ENCODE measurements at places on chromosomes 12 and 14.

DNA sequence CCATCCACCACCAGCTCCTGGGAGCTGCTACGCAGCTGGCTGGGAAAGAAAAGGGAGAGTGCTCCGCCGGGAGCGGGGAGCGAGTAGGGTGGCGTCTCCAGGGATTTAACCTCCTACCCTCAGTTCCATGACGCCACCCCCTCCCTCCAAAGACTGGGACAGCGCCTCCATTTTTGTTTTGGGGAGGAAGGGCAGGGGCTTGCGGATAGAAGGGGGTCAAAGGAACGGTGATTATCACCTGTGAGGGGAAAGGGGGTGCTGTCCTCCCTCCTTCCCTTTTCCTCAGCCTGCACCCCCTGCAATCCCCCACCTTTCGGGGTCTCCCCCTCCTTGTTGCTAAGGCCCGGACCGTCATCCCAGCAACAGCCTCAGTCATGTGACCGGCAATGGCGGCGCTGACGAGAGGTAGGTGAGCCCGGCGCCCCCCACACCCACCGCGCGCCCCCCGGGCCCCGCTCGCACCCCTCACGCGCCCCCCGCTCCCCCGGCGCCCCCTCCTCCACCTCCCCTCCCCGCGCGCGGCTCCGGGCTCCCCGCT is at the start of gene DTX3:
DTX3 (plus strand) TSS at position 371 of the 538 bp plus-strand sequence. CDS start 1,694 bp downstream, outside the sequence.
- no peak for DNase-seq
- peaks cover 28% of the 10 kb centered on the region for H3K4me1 ChIP-seq
- peak within 1 kb of the TSS; percentile 85 for H3K4me3 ChIP-seq
- H3K27me3 ChIP-seq, result peaks cover 30% of the 10 kb centered on the region
- peak within 1 kb of the TSS; percentile 40 for H3K27ac ChIP-seq

- no peak overlapping the region for H3K4me3 ChIP-seq
- DNase-seq, result no peak
- no peaks in the 10 kb centered on the region for H3K36me3 ChIP-seq
- no peaks in the 10 kb centered on the region for H3K4me1 ChIP-seq
- no peaks in the 10 kb centered on the region for H3K27me3 ChIP-seq
Observed at GRCh38 chr14:29242755-29243754, 476.5 kb downstream of the FOXG1 start.

- peaks cover 38% of the 10 kb centered on the region for H3K4me1 ChIP-seq
- peaks cover 40% of the 10 kb centered on the region for H3K27me3 ChIP-seq
- H3K36me3 ChIP-seq, result no peaks in the 10 kb centered on the region
- H3K27ac ChIP-seq, result no peak overlapping the region
- H3K4me3 ChIP-seq, result no peak overlapping the region
- no peak for DNase-seq
Observed at GRCh38 chr14:104982548-104983230, 2.9 kb upstream of the CLBA1 start.

DNA sequence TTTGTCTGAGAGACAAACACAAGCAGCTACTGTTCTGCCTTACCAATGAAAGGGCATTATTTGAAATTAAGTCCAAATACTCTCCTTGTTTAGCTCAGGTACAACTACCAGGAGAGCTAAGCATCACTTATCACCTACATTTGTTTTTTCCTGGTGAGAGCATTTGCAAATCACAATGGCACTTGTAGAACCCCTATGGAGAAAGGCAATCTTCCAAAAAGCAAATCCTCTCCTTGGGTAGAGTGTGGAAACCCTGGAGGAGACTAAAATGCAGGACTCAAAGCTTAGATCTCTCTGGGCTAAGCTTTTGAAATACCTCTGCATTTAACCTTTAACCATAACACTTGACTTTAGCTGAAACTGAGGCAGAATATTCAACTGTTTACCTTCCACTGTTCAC is 20.8 kb downstream of the GTSF1 start:
- H3K36me3 ChIP-seq, result no peaks in the 10 kb centered on the region
- H3K4me1 ChIP-seq, result no peaks in the 10 kb centered on the region
- DNase-seq, result no peak
- H3K27me3 ChIP-seq, result peaks cover 24% of the 10 kb centered on the region

GRCh38 chr14:22476887-22477286 is 112.1 kb downstream of the DAD1 start:
- no peak overlapping the region for H3K4me3 ChIP-seq
- DNase-seq, result no peak
- peaks cover 72% of the 10 kb centered on the region for H3K4me1 ChIP-seq
- H3K36me3 ChIP-seq, result no peaks in the 10 kb centered on the region
- H3K27me3 ChIP-seq, result peaks cover 3% of the 10 kb centered on the region
- no peak overlapping the region for H3K27ac ChIP-seq

DNA sequence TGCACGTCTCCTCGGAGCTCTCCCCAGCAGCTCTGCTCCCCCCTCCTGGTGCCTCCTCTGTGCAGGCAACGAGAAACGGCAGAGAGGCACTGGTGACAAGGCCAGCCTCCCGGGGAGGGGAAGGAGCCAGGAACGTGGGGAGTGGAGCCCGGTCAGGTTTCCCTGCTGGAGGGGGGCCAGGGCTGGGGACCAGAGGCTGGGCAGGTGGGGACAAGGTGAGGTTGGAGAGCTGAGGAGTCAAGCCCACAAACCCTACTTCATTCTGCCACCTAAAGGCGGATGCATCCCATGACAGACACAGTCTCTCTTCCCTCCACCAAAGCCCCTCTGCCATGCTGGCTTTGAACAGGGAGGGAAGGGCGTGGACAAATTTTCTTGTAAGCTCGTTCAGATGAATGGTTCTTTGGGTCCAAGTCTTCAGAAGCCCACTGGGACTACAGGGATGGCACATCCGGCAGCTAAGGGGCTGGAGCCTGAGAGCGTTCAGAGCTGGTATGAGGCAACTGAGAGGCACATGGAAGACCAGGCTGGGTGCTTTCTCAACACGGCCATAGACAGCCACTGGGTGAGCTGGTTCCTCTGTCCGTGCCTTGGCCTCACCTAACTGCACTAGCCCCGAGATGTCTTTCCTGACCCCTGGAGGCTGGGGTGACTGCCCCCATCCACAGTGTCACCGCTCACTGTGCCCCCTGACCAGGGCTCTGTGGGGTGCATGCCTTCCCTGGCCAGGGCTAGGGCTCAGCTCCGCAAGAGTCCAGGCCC is 105.9 kb downstream of the RBM19 start:
- DNase-seq, result peak; percentile 33
- H3K4me3 ChIP-seq, result no peak overlapping the region
- H3K4me1 ChIP-seq, result peaks cover 72% of the 10 kb centered on the region

- DNase-seq, result peak; percentile 33
- H3K27ac ChIP-seq, result no peak overlapping the region
- peaks cover 5% of the 10 kb centered on the region for H3K36me3 ChIP-seq
- no peaks in the 10 kb centered on the region for H3K4me1 ChIP-seq
- H3K27me3 ChIP-seq, result no peaks in the 10 kb centered on the region
Observed at GRCh38 chr14:31286456-31287293, 79.1 kb upstream of the HECTD1 start.

- no peaks in the 10 kb centered on the region for H3K36me3 ChIP-seq
- no peak for DNase-seq
- no peak overlapping the region for H3K4me3 ChIP-seq
- H3K27me3 ChIP-seq, result no peaks in the 10 kb centered on the region
- no peaks in the 10 kb centered on the region for H3K4me1 ChIP-seq
Observed at GRCh38 chr14:38485026-38485425, 229.1 kb upstream of the CLEC14A start.

- H3K4me1 ChIP-seq, result peaks cover 92% of the 10 kb centered on the region
- H3K27me3 ChIP-seq, result no peaks in the 10 kb centered on the region
- peak overlapping the region; percentile 71 for H3K27ac ChIP-seq
- H3K36me3 ChIP-seq, result peaks cover under 1% of the 10 kb centered on the region
- H3K4me3 ChIP-seq, result peak overlapping the region; percentile 82
Observed at GRCh38 chr14:54221971-54222370, 174.8 kb upstream of the CDKN3 start.

DNA sequence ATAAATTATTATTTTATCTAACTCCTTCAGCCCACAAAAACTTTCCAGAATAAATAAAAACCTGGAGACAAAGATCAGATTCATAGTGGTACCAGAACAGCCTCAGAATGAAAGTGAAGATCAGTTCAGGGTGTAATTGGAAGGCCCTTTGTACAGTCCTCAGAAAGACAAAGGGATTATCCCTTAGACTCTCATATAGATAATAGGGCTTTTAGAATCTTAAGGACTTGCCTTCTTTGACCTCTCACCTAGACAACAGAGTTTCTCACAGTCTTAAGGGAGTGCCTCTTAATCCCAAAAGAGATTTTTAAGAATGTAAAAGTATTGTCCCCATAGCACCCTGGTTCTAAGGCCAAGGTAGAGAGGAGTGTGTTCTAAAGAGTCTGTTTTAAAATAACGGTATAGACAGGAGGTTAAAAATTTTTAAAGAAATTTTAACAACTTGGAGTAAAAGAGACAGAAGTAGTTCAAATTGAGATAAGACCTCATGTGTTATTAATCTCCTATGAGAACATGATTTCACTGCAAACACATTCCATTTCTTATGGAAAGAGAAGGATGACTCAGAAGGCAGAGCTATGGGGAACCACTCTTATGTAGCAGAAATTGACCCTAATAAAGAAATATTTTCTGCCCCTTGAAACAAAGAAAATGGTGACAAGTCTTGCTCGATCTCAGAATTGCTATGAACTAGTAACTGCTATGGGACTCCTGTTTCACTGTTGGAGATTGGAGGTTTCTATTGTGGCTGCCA is 24.2 kb upstream of the NOVA1 start:
- no peaks in the 10 kb centered on the region for H3K4me1 ChIP-seq
- DNase-seq, result no peak
- H3K36me3 ChIP-seq, result no peaks in the 10 kb centered on the region
- H3K4me3 ChIP-seq, result no peak overlapping the region
- H3K27ac ChIP-seq, result no peak overlapping the region

DNA sequence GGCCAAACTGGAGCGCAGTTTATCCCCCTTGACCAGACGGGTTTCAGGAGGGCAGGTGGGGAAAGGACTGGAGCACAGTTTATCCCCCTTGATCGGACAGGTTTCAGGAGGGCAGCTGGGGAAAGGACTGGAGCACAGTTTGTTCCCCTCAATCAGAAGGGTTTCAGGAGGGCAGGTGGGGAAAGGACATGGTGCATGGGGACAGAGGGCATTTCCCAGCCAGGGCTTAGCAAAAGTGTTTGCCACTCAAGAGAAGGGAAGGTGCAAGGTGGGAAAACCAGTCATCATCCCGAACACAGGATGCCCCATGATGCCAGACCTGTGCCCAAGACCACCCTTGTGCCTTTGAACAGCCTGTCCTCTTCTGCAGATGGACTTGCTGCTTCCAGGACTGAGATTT is 54.7 kb downstream of the SPTB start:
- H3K27me3 ChIP-seq, result peaks cover 20% of the 10 kb centered on the region
- H3K4me3 ChIP-seq, result no peak overlapping the region
- H3K36me3 ChIP-seq, result no peaks in the 10 kb centered on the region
- DNase-seq, result no peak
- peaks cover 70% of the 10 kb centered on the region for H3K4me1 ChIP-seq
- no peak overlapping the region for H3K27ac ChIP-seq

DNA sequence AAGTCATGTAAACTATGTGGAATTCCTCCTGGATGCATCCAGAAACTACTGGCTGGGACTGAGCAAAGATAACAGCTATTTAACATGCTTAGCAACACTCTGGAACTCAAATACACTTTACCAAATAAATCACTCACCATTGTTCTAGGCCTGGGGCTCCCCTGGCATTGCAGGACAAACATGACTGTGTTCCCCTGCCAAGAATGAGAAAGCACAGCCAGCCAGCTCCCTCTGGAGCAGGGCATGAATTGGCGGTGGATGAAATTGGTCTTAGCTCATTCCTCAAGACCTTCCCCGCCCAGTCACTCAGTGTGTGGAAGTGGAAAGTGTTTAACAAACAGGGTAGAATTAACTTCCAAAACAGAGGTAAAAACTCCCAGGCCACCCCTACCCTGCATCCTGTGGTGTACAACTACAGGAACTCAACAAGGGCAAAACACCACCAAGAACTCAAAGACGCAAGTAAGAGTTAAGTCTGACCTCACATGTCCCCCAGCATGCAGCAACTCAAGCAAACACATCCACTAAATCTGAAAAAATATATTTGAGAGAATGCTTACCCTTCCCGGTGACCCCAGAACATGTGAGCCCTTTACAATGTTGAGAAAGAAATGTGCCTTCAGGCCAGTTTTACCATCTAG is 58.4 kb upstream of the BDKRB2 start:
- DNase-seq, result no peak
- H3K27me3 ChIP-seq, result peaks cover 13% of the 10 kb centered on the region
- H3K4me3 ChIP-seq, result no peak overlapping the region
- H3K4me1 ChIP-seq, result no peaks in the 10 kb centered on the region

- DNase-seq, result no peak
- no peak overlapping the region for H3K4me3 ChIP-seq
- H3K27me3 ChIP-seq, result no peaks in the 10 kb centered on the region
- no peak overlapping the region for H3K27ac ChIP-seq
Observed at GRCh38 chr12:82620917-82621316, 65.8 kb upstream of the TMTC2 start.

GRCh38 chr14:74641601-74642391 is 29.8 kb upstream of the LTBP2 start:
- no peaks in the 10 kb centered on the region for H3K36me3 ChIP-seq
- H3K27me3 ChIP-seq, result peaks cover 12% of the 10 kb centered on the region
- DNase-seq, result no peak
- H3K4me3 ChIP-seq, result no peak overlapping the region
- H3K27ac ChIP-seq, result no peak overlapping the region
- H3K4me1 ChIP-seq, result peaks cover 20% of the 10 kb centered on the region

GRCh38 chr12:96822641-96823040 is 84.4 kb upstream of the NEDD1 start:
- H3K4me1 ChIP-seq, result no peaks in the 10 kb centered on the region
- H3K36me3 ChIP-seq, result no peaks in the 10 kb centered on the region
- DNase-seq, result no peak
- no peak overlapping the region for H3K4me3 ChIP-seq
- peaks cover 6% of the 10 kb centered on the region for H3K27me3 ChIP-seq

DNA sequence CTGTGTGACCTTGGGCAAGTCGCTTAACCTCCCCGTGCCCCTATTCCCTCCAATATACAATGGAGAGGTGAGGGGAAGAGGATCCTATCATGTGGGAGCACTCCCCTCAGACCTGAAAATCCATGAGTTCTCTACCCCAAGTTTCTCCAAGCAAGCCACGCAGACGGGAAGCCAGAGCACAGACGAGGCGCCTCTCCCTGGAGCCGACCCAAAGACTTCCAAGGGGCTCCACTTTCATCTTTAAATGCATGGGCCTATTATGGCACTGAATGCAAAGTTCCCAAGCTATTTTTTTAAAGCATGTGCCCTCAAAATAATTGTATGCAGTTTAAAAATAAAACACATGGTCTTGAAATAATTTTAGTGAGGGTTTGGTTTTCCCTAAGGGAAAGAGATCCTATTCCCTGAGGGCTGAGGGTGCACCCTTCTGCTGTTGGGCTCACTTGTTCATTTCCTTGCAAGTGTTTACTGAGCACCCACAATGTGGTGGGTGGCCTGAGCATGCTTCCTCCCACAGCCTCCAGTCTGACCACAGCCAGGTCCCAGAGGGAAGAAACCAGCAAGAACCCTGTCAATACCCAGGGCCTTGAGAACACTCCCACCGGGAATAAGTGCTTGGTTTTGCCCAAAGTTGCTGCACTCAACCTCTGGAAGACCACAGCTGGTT is 14.6 kb downstream of the CMKLR1 start:
- peaks cover 66% of the 10 kb centered on the region for H3K4me1 ChIP-seq
- H3K4me3 ChIP-seq, result no peak overlapping the region
- no peaks in the 10 kb centered on the region for H3K36me3 ChIP-seq
- H3K27me3 ChIP-seq, result peaks cover 7% of the 10 kb centered on the region

GRCh38 chr12:84973026-84973425 is 60.4 kb upstream of the SLC6A15 start:
- no peaks in the 10 kb centered on the region for H3K36me3 ChIP-seq
- H3K27me3 ChIP-seq, result no peaks in the 10 kb centered on the region
- H3K4me1 ChIP-seq, result peaks cover 11% of the 10 kb centered on the region
- H3K27ac ChIP-seq, result no peak overlapping the region
